ENCODE measurements at places on chromosomes 2 and 18. TPM values are rescaled to one million over a fixed set of nuclear protein-coding genes. Genes with fewer than 3 reads are reported as not detected.

Gene DPP4
- total RNA-seq, result 0.97 TPM

Gene HOXD13
- not detected for total RNA-seq

Gene MAB21L4
- 105 TPM for total RNA-seq

Gene CIDEA
- total RNA-seq, result 3.0 TPM

Gene SPR
- total RNA-seq, result 16.6 TPM

Gene ZNF519
- 3.6 TPM for total RNA-seq

Gene UGT1A8
- total RNA-seq, result 0.35 TPM

Gene SF3B1
- total RNA-seq, result 126 TPM

All from esophagus squamous epithelium (tissue), 5 donors.